ENCODE measurements at places on chromosomes 5 and 9.

DNA sequence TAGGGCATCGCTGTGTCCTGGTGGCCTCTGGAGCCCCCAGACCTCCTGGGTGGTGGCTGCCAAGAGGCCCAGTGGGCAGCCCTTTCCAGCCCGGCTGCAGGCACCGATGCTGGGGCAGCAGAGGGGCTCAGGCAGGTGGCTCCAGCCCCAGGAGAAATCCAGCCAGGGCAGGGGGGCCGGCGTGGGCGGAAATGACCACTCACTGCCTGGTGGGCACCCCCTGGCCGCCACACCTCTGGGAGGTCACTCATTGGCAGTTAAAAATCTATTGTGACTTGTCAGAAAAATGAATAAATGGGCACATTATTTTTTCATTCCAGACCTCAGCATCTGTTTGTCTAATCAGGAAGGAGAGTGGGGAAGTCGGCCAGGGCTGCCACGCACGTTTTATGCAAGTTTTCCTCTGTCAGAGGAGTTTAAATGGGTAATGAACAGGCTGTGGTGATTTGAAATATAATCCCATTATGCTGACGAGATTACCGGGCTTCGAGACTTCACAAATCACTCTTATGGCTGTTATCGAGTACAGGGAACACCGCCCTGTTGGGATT lies 171.9 kb downstream of the GAPVD1 start:
- DNase-seq, result no peak

GRCh38 chr5:33379757-33380156 lies 61.0 kb upstream of the TARS1 start:
- DNase-seq, result peak; percentile 78

GRCh38 chr5:167208911-167209310 lies 1082.5 kb upstream of the WWC1 start:
- no peak for DNase-seq

DNA sequence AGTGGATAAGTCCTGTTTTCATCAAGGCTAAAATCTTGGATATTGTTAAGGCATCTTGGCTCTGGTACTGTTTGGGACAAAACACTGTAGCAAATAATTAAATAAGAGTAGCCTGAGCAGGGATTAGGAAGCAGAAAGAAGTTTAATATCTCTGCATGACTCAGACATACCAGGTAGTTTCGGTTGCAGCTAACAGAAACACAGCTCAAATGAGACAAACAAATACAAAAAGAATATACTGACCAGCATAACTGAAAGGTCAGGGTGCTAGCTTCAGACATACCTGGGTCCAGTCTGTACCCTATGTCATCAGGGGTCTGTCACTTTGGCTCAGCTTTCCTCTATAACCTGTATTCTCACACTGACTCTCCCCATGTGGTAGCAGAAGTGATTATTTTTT lies 156.4 kb upstream of the MAP3K1 start:
- no peak for DNase-seq

GRCh38 chr9:95058795-95059386 lies 258.6 kb downstream of the FANCC start:
- no peak for DNase-seq

GRCh38 chr9:125119643-125120286 lies 23.6 kb downstream of the SCAI start:
- peak; percentile 19 for DNase-seq

DNA sequence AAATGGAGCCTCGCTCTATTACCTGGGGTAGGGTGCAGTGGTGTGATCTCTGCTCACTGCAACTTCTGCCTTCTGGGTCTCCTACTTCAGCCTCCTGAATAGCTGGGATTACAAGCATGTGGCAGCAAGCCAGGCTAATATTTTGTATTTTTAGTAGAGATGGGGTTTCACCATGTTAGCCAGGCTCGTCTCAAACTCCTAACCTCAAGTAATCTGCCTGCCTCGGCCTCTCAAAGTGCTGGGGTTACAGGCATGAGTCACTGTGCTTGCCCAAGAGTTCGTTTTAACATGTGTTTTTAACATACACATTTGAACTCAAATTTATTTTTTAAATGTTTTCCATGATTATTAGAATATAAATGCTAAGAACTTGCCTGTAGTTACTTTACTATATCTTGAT lies 34.2 kb downstream of the MARCHF6 start:
- no peak for DNase-seq

GRCh38 chr5:88678770-88679381 lies 204.1 kb downstream of the MEF2C start:
- no peak for DNase-seq

DNA sequence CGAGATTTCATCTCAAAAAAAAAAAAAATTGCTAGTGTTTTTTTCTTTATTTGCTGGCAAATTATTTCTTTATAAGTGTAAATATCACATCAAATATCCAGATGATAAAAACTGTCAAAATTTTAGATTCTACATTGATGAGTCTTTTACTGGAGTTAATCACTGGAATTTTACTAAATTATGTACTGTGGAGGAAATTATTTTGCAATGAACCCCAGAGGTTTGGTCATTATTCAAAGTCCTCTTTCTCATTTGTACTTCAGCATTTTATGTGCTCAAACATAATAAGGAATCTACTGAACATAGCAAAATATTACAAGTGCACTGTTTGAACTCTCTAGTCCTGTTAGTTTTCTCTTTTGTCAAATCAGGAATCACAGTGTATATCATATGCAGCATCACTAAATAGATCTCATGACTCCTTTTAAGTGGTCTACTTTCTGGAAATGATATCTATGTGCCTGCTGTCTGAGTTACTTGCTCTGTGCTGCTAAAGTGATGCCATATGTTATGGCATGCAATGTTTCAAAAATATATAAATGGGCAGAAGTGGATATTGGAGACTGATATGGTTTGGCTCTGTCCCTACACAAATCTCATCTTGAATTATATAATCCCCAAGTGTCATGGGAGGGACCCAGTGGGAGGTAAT lies 18.0 kb downstream of the OTULINL start:
- no peak for DNase-seq

- DNase-seq, result no peak
These were observed 133.4 kb downstream of the GRIA1 start for GRCh38 chr5:153623751-153624450.

DNA sequence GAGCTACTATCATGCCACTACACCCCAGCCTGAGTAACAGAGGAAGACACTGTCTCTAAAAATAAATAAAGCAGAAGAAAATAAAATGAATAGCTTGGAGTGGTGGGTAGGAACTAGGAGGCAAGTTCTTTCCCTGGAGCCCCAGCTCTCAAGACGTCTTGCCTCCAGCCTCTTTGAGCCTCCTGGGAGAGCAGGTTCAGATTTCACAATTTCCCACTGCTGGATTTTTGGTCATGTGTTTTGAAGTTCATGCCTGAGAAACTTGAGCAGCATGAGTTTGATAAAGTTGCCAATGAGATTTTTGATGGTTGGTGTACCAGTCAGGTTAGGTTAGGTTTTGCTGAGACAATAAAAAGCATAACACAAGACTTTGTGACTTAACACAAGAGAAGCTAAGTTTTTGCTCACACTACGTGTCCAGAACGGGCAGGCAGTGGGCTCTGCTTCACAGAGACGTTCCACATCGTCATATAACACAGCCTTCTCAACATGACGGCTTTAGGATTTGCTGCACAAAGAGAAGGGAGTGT lies 4.1 kb upstream of the CCDC69 start:
- no peak for DNase-seq

- peak; percentile 22 for DNase-seq
These were observed 46.7 kb downstream of the GDNF start for GRCh38 chr5:37792975-37793631.

DNA sequence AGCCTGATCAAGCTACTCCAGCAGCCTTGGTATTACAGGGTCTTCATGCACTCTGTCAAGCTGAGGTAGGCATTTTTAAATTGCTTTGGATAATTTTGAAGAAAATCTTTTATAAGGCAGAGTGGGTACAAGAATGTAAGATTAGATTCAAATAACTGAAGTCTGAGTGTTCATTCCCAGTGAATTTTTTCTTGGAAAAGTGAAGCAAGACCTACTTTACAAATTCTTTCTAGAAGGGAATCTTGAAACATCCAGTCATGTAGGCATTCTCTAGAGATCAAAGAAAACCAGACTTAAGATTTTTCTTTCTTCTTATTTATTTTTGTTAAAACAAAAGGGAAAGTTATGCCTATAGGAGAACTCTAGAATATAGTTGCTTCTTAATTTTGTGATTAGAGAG lies 139.0 kb downstream of the FOCAD start:
- DNase-seq, result no peak

GRCh38 chr9:127370672-127371648 lies 26.0 kb upstream of the SLC2A8 start:
- no peak for DNase-seq

DNA sequence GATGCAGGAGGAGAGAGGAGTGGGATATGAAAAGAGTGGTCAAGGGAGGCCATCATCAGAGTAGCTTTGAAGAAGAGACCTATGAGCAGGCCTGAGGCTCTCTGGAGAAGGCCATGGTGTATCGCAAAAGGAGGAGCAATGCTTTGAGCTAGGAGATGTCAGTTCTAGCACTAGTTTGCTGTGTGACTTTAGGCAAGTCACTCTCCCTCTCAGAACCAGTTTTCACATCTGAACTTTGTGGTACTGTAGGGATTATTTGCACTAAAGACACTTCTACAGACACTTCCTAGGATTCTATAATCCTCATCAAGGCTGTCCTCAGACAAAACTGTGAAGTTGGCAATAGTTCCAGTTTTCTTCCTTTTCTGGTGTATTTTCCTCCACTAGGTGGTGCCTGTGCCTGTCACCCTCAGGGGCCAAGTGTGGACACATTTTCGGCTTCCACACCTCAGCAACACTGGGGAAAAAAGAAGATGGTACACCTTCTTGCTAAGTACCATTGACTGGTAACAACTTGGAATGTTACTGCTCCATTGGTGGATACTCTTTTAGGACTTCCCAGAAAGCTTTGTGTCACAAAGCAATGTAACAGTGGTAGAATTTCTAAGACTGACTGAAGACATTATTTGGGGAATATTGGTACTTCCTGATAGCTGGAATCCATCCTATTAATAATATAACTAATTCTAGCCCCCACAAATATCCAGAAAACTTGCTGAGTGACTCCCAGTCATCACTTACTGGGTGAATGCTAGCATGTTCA lies 9.9 kb downstream of the PAPPA start:
- DNase-seq, result no peak

DNA sequence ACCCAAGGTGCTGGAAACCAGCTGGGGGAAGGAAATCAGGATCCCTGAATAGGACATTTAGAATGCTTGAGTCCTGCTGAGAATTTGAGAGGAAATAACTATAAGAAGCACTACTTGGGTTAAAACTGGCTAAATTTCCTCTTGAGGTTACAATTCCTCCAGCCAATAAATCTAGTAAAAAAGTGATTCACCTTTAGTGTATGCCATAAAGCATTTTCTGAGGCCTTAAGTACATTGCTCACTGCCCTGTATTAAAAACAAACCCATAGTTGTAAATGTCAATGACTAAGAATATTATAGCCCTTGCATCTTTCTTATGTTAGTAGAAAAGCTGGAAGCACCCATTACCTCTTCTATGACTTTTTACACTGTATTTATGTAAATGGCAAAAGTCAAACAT lies 634.7 kb upstream of the ARRDC3 start:
- DNase-seq, result no peak

- DNase-seq, result no peak
These were observed 37.7 kb upstream of the CKMT2 start for GRCh38 chr5:81195335-81195929.

DNA sequence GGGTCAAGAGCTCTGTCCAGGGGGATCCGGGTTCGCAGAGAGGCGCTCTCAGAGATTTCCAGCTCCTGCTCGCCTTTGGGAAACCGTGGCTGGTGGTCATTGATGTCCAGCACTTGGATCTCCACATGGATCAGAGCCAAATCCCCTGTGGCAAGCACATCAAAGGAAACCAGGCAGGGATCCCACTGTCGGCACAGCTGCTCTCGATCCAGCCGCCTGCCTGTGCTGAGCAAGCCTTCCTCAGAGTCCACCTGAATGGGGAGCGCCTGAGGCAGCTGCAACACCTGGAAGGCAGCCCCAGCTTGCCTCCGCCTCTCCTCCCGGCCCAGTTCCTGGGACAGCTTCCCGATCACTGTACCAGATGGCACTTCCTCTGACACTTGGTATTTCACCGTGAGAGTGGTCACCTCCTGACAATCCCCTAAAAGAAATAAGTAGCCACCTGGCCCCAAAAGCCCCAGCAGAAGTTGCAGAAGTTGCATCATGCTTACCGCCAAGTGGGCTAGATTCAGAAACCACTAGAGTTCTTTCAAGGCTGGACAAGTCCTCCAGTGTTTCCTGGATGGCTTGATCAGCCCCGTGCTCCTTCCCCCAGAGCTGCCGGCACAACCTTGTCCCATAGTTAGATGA lies 520 bp downstream of the PCDH12 start:
- DNase-seq, result no peak

DNA sequence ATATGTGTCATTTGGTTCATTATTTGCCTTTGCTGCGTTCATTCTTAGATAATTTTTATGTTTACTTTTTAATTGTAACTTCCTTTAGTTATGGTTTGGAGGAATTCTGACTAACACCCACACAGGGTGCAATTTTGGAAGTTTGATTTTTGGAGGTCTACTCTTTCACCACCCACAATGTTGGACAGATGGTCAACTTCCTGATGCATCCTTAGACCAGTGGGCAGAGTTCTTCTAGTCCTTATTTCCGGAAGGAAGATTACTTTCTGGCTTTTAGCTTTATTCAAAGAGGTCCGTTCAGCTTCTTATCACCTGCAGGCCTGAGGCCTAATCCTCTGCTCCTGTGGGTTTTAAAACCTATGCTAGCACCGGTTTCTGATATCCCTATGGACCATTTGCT lies 126.7 kb downstream of the MTX3 start:
- no peak for DNase-seq

Data from suppressor macrophage (primary cell).